Stimulated activated CD4-positive, alpha-beta T cell treated with anti-CD3 and anti-CD28 coated beads, Interleukin-2, amount 100 ng/mL, for 4 hours (primary cell): ENCODE measurements at places on chromosomes 5 and 9.

- DNase-seq, result no peak
These were observed 1193.7 kb upstream of the CDH18 start for GRCh38 chr5:21181609-21182125.

DNA sequence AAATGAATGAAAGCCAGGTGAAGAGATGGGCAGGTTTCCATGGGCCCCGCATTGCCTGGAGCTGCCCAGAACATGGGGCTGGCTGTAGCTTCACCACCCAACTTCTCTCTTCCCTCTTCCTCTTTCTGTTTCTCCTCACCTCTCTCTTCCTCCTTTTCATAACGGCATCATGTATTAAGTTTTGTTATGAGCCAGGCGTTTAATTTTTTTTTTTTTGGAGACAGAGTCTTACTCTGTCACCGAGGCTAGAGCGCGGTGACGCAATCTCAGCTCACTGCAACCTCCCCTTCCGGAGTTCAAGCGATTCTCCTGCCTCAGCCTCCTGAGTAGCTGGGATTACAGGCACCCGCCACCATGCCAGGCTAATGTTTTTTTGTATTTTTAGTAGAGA is 13.0 kb upstream of the SPINK4 start:
- DNase-seq, result no peak

DNA sequence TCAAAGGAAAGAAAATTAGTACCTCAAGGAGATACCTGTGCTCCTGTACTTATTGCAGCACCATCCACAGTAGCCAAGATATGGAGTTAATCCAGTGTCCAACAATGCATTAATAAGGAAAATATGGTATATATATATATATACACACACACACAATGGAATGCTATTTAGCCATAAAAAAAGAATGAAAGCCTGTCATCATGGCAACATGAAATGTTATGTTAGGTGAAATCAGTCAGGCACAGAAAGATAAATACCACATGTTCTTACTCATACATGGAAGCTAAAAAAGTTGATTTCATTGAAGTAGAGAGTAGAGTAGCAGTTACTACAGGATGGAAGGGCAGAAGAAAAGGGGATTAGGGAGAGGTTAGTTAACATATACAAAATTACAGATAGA is 601.5 kb downstream of the ANXA1 start:
- DNase-seq, result no peak

DNA sequence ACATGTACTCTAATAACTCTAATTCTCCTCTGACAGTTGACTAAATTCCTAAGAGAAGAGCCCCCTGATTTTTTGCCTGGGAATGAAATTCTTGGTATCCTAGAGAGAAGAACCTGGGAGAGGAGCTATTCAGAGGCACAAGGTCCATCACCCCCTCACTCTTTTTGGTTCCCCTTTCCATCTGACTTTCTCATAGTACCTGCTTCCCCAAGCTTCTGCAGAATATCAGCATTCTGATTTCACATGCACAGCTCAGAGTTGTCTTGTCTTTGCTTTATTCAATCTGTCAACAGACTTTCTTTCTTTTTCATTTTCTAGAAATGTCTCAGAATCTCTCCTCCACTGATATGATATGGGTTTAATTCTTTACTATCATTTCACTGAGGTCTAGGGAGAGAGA is 141.5 kb upstream of the FBXL17 start:
- DNase-seq, result no peak

GRCh38 chr9:87157366-87158031 is 210.2 kb upstream of the GAS1 start:
- no peak for DNase-seq

DNA sequence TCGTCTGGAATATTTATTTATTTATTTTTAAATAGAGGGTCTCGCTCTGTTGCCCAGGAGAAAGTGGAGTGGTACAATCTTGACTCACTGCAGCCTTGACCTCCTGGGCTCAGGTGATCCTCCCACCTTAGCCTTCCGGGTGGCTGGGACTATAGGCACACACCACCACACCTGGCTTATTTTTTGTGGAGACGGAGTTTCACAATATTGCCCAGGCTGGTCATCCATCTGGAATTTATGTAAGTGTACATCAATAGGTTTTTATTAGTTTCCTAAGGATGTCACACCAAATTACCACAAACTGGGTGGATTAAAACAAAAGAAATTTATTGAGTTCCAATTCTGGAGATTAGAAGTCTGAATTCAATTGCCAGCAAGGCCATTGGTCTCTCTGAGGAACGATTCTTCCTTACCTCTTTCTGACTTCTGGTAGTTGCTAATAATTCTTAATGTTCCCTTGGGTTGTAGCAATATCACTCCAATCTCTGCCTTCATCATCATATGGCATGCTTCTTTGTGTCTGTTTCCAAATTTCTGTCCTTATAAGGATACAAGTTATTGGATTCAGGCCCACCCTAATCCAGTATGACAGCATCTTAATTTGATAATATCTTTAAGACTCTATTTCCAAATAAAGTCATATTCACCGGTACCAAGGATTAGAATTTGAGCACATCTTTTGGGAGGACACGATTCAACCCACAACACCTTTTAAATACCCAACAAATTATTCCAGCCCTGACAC is 16.3 kb upstream of the RAD23B start:
- DNase-seq, result no peak

DNA sequence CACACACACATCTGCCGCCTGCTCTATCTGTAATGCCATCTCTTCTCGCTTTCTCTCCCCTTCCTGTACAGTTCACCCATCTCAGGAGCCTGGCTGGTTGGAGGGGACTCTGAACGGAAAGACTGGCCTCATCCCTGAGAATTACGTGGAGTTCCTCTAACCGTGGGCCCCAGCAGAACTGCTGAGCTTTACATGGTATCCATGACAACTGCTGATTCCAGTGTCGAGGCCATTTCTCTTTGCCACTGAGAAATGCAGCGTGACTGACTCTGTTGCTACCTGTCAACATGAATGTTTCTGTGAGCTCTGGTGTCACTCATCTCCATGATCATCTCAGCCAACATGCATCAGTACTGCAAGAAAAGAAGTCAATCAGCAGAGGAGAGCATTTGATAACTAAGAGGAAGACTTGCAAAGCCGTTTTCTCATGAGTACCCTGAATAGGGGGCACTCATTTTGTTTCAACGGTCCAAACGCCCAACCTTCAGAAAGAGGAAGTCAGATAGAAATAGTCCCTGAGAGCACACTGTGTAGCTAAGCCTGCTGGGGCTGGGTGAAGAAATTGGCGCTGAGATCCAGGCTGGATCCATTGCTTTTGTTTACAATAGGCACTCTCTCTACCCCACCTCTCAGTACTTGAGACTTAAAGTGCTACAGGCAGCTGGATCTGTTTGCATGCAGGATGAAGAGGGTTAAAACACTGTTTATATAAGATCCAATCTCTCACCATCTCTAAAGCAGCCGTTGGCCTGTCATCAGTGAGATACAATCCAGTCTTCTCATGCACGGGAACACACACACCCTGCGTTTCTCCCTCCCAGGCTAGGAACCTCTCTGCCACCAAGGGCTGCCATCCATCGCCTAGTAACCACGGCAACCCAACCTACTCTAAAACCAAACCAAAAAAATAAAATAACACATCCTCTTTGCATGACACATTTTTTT is 180.9 kb downstream of the NR3C1 start:
- no peak for DNase-seq

DNA sequence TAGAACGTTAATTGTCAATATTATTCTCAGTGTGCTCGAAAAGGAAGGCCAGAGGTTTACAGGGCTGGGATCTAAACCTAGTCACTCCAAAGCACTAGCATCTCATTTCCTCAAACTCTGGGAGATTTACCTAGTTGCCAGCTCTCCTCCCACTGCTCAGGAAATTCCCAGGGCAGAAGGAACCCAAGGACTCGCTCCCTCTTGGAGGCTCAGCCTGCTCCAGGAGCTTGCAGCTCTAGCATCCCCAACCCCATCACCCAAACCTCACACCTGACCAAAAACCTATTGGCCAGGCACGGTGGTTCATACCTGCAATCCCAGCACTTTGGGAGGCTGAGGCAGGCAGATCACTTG is 26.0 kb downstream of the SERINC5 start:
- no peak for DNase-seq

- DNase-seq, result no peak
These were observed 80.0 kb upstream of the PTGER4 start for GRCh38 chr5:40599676-40600075.

- DNase-seq, result no peak
These were observed 186.7 kb upstream of the ELL2 start for GRCh38 chr5:96148376-96148775.

- DNase-seq, result no peak
These were observed 288.0 kb upstream of the SMARCA2 start for GRCh38 chr9:1726993-1727759.

DNA sequence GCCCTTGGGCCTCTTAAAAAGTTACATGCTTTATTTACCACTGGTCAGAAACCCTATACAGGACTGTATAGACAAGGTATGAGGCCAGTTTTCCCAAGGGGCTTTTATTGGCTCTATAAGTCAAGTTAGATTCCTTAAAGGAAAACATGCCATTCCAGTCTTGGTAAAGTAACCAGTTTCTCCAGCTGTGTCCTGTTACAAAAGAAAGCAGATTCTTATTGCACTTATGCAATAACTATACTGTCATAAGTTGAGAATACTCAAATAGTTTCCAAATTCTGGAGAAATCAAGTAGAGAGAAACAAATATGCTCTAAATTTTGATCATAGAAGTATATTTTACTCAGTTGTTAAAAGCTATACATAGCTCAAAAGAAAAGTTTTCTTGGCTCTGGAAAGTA is 47.2 kb downstream of the PTGS1 start:
- DNase-seq, result no peak

GRCh38 chr5:54146916-54147315 is 163.5 kb downstream of the ARL15 start:
- DNase-seq, result no peak

GRCh38 chr5:107063511-107063910 is 607.2 kb downstream of the EFNA5 start:
- DNase-seq, result no peak

DNA sequence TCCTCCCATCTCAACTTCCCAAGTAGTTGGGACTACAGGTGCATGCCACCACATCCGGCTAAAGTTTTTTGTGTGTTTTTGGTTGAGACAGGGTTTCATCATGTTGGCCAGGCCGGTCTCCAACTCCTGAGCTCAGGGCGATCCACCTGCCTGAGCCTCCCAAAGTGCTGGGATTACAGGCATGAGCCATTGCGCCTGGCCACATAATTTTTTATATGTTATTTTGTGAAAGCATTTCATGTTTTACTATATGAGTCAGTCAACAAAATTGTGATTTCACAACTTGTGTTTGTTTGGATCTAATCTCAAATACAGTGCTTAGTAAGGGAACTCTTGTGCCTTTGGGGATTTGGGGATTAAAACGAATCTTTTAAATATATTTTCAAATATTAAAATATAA is 20.0 kb upstream of the FAM120AOS start:
- no peak for DNase-seq
